ENCODE measurements at places on chromosomes 12 and 14.

DNA sequence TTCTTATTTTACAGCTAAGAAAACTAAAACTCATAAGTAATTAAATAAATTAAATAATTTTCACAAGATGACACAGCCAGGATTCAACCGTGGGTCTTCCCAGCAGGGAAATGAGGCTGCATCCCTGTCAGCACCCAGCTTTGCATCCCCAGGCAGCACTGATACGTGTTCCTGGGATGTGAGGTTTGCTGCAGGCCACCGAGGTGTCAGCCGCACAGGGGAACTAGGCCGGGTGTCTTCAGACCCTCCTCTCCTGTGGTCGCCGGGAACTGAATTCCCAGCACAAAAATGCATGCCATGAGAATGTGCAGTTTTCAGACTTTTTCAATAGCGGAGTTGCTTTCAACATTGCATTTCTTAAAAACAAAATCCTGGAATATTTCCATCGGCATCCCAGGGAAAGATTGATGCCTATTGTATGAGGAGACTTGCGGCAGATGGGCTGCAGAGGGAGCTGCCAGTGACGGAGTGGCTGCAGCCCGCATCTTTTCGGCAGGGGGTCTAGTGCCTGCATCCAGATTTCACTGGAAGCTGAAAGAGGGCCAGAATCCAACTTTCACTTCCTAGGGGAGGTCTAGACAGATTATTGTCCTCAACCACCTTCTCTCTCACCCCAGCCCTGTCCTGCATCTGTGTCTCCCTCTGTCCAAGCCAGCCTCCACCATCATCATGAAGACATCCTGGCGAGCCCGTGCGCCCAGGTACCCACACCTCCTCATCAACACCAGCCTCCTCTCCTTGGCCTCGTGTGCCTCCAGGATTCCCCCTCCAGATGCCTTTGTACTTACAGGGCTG, 12.6 kb downstream of the LRTM2 start:
- DNase-seq = peak; percentile 34
- peaks cover 21% of the 10 kb centered on the region for H3K27me3 ChIP-seq
- no peaks in the 10 kb centered on the region for H3K36me3 ChIP-seq
- H3K4me3 ChIP-seq = no peak overlapping the region
- peaks cover 6% of the 10 kb centered on the region for H3K4me1 ChIP-seq
- H3K27ac ChIP-seq = no peak overlapping the region

DNA sequence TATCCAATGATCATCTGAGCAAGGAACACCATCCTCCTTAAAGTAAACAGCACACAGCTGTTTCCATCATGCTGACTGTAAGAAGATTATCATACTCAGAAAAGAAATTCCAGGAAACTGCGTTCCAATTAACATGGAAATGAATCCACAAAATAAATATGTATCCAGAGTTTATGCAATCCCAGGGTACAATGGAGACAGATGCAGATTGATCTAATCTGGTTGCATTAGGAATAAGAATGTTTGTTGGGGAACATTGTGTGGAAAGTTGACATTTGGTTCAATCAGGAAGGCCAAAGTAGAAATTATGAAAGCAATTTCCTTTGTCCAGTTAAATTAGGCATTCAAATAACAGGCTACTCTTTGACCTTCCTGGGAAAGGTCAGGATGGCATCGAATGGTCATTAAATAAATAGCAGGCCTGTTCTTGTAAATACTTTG, 236.9 kb upstream of the AMIGO2 start:
- no peaks in the 10 kb centered on the region for H3K36me3 ChIP-seq
- H3K4me1 ChIP-seq = no peaks in the 10 kb centered on the region
- H3K27ac ChIP-seq = no peak overlapping the region
- H3K27me3 ChIP-seq = no peaks in the 10 kb centered on the region
- H3K4me3 ChIP-seq = no peak overlapping the region

GRCh38 chr14:80017795-80018194, 193.5 kb downstream of the DIO2 start:
- H3K36me3 ChIP-seq = no peaks in the 10 kb centered on the region
- no peaks in the 10 kb centered on the region for H3K4me1 ChIP-seq
- DNase-seq = no peak

GRCh38 chr12:2641207-2641606, 153.6 kb upstream of the FKBP4 start:
- no peaks in the 10 kb centered on the region for H3K36me3 ChIP-seq
- no peaks in the 10 kb centered on the region for H3K27me3 ChIP-seq
- peak; percentile 56 for DNase-seq
- H3K4me1 ChIP-seq = peaks cover 15% of the 10 kb centered on the region
- H3K27ac ChIP-seq = no peak overlapping the region
- no peak overlapping the region for H3K4me3 ChIP-seq

DNA sequence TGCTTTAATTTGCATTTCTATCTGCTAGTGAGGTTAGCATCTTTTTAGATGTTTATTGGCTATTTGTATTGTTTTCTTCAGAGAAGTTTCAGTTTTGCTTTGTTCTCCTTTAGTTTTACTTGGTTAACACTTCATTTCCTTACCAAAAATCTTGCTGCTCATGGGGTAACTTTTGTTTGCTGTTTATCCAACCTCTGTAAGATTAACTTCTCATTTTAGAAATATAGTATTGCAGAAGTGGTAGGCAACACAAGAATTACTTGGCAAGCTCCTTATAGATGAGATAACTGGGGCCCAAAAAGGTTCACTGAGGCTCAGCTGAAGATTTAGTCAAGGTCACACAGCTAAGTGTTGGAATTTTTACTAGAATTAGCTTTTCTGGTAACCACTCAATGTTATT, 40.5 kb downstream of the ALKBH1 start:
- H3K27ac ChIP-seq = no peak overlapping the region
- peaks cover 4% of the 10 kb centered on the region for H3K4me1 ChIP-seq
- H3K27me3 ChIP-seq = no peaks in the 10 kb centered on the region
- H3K36me3 ChIP-seq = no peaks in the 10 kb centered on the region

DNA sequence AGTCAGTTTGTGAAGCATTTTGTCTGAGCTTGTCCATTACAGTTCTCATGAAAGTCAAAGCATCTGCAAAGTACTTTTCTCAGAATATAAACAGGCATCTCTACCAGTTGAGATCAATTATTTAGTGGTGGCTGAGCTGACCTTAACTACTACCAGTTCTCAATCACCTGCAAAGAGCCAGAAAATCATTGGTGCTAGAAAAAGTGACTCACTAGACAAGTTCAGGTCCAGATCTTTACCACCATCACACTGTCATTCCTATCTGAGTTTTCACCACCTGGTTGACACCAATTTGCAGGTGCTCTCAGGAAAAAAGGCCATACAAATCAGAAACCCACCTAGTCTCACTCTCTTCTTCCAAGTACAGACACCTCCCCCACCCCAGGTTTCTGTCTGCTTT, 33.3 kb downstream of the ITPR2 start:
- no peaks in the 10 kb centered on the region for H3K27me3 ChIP-seq
- H3K4me1 ChIP-seq = no peaks in the 10 kb centered on the region
- no peak for DNase-seq

DNA sequence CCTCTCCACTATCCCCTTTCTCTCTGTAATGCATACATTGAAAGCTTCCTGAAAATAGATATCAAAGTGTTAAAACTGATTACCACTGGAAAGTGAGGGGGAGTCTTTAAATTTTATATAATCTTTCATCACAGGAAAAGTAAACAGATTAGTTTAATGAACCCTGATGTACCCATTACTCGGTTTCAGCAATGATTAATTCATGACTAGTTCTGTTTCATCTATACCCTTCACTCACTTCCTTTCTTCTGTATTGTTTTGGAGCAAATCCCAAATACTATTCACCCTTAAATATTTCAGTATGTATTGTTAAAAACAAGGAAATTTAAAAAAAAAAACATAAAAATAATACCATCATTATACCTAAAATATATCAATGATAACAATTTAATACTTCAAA, 67.3 kb upstream of the TMCC3 start:
- no peaks in the 10 kb centered on the region for H3K36me3 ChIP-seq
- no peak for DNase-seq

- no peaks in the 10 kb centered on the region for H3K36me3 ChIP-seq
- DNase-seq = no peak
- no peak overlapping the region for H3K27ac ChIP-seq
- no peaks in the 10 kb centered on the region for H3K27me3 ChIP-seq
Observed at GRCh38 chr12:1205512-1206060, 214.6 kb downstream of the ERC1 start.

DNA sequence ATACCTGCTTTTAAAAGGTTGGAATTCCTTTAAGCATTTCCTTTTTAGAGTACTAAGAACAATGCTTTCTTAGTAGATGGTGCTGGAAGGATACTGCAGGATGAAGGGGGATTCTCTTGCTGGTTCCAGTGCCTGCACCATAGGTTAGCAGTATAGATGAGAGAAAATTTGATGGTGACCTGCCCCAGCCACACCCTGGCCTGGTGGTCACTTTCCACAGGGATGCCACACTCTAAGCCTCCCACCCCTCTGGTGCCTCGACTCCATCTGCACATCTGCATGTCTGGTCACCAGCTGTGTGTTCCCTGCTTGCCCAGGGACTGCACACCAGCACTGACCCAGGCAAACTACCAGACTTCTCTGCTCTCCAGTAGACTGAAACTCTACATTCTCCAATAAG, 19.1 kb downstream of the SLC2A3 start:
- no peak overlapping the region for H3K4me3 ChIP-seq
- no peaks in the 10 kb centered on the region for H3K27me3 ChIP-seq
- H3K27ac ChIP-seq = peak overlapping the region; percentile 29
- no peaks in the 10 kb centered on the region for H3K4me1 ChIP-seq

DNA sequence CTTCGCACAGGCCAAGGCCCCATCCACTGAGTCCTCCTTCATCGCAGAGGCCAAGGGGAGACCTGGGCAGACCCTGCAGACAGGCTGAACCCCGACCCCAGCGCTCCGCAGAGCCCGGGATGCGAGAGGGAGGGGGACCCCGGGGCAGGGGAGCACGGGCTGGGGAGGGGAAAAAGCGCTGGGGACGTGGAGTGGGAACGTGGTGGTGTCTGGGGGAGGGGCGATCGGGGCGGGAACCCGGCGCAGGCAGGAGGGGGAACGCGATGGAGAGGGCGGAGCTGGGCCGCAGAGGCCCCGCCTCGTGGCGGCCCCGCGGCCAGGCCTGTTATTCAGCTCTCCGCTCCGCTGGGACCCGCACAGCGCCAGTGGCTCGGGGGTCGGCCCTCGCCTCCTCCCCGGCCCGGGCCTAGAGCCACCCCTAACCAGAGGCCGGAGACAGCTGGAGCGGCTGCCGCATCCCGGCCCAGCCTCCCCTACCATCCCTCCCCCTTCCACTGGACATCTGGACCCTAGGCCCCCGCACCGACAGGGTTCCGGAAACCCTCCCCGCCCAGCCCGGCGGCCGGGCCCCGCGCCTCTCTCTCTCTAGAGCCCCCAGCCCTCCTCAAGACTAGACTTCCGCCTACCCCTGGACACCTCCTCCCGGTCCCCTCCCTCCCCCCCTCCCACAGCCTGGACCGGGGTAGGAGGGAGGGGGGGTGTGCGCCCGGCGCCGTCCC, at the start of gene ARHGEF25:
Gene ARHGEF25 (plus strand): TSS at position 328 of the 719 bp plus-strand sequence. CDS start 460 bp downstream, outside the sequence.
- peaks cover 36% of the 10 kb centered on the region for H3K27me3 ChIP-seq
- H3K27ac ChIP-seq = no peak within 1 kb of the TSS
- H3K4me1 ChIP-seq = peaks cover 11% of the 10 kb centered on the region
- H3K4me3 ChIP-seq = peak within 1 kb of the TSS; percentile 60
- H3K36me3 ChIP-seq = no peaks in the 10 kb centered on the region

DNA sequence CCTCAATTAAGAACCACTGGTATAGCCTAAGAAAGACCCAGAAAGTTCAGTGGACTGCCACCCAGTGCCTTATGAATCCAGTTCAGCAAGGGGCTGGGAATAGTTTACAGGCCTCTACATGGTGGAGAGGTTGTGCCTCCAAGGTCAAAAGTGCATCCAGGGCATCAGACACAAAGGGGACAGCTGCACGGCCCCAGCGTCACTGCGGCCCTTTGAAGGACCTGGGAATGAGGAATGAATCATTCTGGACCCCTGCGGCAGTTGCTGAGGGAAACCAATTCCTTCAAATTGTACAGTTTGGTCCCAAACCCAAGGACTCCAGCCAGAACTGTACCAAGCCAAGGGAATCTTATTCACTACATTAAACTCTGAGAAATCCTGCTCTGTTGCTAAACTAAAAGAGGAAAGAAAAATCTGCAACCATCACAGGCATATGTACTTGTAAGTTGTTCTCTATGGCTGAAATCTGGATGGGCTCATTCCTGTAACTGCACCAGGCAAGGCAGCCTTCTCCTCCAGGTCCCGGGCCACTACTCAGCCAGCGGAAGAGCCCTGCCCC, 10.9 kb upstream of the NGB start:
- no peak for DNase-seq
- no peaks in the 10 kb centered on the region for H3K36me3 ChIP-seq
- H3K4me1 ChIP-seq = no peaks in the 10 kb centered on the region
- no peak overlapping the region for H3K27ac ChIP-seq
- H3K27me3 ChIP-seq = no peaks in the 10 kb centered on the region

DNA sequence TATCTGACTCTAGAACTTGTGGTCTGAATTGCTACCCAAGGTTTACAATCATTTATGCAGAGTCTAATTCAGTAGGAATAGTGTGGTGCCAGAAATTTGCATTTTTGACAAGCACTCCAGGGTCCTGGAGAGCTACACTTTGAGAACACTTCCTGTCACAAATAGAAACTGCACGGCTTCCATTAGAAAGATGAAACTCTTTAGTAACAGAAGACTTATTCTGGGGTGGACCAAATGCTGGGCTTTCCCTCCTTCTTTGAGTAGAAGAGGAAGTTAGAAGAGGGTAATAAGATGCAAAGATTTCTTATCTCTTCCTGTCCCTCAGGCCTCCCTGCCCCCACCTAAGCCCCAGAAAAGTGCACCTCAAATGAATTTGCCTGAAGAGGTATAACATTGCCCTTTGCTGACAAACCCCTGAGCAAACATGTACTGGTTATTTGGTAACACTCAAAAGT, 28.4 kb downstream of the DGLUCY start:
- DNase-seq = no peak
- no peak overlapping the region for H3K4me3 ChIP-seq
- H3K4me1 ChIP-seq = peaks cover 5% of the 10 kb centered on the region
- no peaks in the 10 kb centered on the region for H3K36me3 ChIP-seq
